ENCODE measurements at places on chromosomes 3 and 15.

DNA sequence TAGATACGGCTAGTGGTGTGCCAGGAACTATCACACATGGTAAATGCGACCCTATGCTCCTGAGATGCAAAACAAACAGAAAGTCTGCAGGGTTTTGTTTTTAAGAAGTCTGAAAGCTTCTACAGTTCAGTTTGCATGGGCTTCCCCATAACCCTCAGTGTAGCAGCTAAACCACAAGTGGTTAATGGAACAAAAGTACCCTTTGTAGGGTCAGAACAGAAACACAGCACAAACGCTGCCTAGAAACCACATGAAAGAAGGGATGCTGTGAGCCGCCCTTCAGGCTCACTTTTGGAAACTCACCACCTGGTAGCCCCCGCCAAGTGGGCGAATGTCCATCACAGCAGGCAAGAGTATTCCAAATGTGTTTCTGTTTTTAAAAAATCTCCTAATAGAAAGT is 46.2 kb downstream of the CTDSPL start:
- no peak for DNase-seq

DNA sequence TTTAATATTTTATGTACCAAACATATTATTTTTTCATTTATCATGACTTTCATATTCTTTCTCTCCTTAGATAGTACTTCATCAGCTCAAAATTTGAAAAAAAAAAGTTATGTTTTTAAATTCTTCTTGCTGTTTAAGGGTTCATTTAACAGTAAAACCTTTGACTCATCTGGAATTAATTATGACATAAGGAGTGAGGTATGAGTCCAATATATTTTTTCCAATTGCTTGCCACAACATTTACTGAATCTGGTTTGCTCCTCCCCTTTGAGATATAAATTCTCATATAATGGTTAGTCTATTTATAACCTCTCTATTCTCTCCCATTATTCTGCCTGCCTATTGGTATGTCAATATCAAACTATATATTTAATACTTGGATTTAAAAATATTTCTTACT is 387.8 kb downstream of the TUSC7 start:
- no peak for DNase-seq

- DNase-seq: peak; percentile 33
Measured at GRCh38 chr3:158659454-158660237, 12.8 kb downstream of the LXN start.

- no peak for DNase-seq
Measured at GRCh38 chr15:101138913-101139880, 112.7 kb downstream of the CHSY1 start.

DNA sequence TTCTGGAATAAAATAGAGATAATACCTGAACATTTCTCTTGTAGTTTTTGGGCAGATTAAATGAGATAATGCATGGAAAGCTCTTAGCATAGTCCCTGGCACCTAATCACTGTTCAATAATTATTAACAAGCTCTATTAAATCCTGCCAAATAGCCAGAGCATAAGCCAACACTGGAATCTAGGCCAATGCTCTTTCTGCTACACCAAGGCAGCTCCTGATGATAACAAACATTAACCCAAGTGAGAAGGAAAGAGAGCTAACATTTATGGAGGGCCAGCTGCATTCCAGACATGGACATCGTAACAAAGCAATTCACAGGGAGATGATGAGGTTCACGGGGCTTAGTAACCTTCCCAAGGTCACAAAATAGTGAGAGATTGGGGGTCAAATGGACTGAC is 23.3 kb downstream of the LARP6 start:
- DNase-seq: no peak

DNA sequence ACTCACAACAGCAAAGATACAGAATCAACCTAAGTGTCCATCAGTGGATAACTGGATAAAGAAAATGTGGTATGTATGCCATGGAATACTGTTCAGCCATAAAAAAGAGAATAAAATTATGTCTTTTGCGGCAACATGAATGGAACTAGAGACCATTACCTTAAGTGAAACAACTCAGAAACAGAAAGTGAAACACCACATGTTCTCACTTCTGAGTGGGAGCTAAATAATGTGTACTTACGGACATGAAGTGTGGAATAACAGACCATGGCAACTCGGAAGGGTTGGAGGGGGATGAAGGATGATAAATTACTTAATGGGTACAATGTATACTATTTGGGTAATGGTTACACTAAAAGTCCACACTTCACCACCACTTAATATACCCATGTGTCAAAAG is 600.6 kb downstream of the MAGI1 start:
- no peak for DNase-seq

DNA sequence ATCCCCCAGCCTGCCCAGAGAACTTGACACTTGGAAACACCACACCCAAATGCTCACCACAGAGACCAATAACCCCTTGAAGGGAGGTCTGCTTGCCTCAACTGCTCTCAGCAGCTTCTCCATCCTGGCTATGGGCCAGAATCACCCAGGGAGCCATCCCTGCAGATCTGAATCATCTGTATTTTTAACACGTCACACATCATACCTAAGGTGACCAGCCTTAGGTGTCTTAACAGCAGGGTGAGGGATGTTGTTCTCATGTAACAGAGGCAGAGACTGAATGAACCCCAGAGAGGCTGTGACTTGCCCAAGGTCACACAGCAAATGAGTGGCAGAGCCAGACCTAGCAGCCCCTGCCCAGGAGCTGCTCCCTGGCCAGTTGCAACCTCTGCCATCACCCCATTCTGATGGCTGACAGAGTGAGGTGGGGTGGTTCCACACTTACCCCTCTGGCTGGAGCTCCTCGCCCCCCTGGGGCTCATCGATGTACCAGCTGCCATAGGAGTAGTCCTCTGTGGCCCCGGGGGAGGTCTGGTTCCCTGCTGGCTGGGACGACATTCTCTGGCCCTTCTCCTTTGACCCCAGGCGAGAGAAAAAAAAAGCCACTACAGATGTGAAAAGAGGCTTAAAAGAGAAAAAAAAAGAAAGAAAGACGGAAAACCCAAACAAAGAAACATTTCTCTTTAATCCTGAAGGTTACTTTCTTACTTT is 722 bp downstream of the STRA6 start:
- no peak for DNase-seq

DNA sequence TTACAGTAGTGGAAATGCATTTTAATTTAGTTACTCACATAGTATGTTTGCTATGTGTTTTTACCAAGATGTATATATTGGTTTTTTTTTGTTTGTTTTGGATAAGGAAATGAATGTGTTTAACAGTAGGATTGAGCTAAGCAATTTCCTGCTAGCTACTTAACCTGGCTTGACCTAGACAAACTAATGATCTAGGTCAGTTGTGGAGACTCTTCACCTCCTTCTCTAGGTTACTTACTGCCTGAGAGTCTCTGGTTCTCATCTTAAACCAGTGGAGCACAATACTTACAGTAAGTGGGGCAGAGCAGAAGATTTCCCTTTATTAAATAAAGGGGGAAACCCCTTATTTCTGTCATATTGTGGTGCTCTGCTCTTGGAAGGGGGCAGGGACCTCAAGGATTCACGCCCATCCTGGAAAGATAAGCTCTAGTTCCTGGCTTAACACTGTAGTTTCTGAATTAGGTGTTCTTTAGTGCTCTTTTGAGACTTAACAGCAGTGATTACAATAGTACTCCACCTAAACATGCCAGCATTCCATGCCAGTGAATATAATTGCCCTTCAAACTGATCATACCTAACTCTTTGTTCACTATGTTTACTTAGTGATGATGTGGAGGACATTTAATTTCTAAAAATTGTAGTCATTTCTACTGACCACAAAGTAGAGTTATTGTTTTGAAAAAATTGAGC is 79.9 kb downstream of the UBP1 start:
- no peak for DNase-seq

DNA sequence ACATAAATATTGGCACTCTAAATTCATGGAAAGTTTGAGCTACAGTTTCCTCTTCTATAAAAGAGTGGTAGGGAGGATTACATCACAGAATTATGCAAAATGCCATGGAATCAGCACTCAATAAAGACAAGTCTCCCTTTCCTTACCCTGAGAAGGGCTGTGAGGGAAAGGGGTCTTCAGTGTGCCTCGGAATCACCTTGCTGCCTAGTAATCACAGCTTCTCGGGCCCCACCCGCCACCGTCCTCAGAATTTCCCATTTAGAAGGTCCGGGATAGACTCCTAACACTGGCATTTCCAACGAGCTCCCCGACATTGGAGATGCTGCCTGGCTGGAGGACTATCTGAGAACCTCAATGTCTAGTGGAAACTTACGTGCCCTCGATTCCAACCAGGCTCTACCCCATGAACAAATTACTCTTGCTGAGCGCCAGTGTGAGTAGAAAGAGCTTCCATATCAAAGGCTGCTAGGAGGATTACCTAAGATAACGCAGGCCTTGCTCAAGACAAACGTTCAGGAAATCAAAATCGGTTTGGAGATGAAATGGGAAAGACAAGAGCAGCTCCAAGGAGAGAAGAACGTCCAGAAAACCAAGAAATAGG is 92.1 kb upstream of the CHD2 start:
- DNase-seq: peak; percentile 13

DNA sequence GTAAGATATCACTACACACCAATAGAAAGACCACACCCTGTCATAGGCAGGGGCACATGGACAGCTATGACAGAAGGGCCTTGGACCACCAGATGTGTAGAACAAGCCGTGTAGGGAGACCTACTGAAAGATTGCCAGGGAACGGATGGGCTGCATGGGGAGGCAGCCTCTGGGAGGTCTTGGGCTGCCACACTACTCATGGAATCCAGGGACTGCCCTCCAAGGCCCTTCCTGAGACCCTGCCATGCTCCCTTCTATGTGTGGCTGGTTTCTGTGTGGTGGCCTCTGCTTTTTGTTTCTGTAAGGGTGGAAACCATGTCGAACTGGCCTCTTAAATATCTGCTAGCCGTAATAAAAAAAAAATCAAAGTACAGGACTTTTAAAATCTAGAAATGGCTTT is 86.9 kb downstream of the OCA2 start:
- no peak for DNase-seq

DNA sequence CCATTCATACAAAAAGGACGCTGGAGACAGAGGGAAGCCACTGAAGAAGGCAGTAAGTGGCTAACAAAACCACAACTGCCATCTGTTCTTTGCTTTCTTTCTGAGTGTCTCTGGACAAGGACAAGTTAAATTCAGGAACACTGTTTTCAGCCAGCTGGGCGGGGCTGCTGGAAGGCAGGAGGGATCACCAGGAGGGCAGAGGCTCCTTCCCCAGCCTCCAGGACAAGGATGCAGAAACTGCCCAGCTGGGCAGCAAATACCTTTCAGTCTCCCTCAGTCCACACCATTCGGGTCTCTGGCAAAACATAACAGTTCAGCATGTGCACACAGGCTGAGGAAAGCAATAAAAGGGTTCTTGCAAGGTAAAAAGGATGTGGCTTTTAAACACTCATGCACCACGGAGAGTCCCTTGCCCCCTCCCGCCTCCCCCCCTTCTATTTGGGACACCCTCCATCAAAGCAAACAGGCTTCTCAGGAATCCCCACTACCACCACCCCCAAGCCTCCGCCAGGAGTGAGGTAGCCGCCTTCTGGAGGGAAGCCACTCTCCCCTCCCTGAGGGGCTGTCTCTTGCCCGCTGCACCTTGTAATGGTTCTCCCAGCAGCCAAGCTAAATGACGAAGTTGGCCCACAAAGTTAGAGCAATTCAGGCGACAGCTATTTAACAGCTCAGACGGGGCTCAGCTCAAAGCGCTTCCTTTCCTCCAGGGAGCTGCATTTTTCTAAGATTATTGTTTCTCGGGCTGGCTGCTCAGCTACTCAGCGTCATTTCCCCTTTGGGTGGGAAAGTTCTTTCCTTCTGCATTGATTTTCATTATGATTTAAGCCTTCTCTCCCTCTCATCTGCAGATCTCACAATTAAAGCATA is 3.8 kb downstream of the HEG1 start:
- peak; percentile 77 for DNase-seq

GRCh38 chr3:124969190-124969589 is 34.6 kb upstream of the MUC13 start:
- DNase-seq: no peak

DNA sequence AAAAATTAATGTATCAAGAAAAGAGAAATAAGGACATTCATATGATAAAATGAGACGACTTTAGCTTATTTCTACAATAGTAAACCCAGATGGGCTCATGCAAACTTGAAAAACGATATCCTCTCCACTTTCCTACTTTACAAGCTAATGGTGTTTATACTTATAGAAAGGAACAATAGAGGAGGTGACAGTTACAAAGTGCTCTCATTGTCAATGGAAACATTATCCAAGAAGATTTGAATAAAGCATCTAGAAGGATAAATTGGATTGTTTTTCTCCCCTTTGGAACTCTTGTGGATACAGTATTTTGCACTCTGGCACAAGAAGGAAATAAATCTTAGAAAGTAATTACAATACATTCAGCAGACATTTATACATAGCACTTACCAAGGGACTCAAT is 20.2 kb upstream of the CCDC66 start:
- DNase-seq: no peak

GRCh38 chr15:87477737-87478686 is 778.5 kb downstream of the NTRK3 start:
- DNase-seq: no peak

GRCh38 chr3:190574473-190574872 is 60.6 kb downstream of the IL1RAP start:
- no peak for DNase-seq

GRCh38 chr15:68042156-68042854 is 11.8 kb upstream of the PIAS1 start:
- DNase-seq: no peak

GRCh38 chr3:51637941-51638471 is 33.0 kb upstream of the TEX264 start:
- peak; percentile 2 for DNase-seq

DNA sequence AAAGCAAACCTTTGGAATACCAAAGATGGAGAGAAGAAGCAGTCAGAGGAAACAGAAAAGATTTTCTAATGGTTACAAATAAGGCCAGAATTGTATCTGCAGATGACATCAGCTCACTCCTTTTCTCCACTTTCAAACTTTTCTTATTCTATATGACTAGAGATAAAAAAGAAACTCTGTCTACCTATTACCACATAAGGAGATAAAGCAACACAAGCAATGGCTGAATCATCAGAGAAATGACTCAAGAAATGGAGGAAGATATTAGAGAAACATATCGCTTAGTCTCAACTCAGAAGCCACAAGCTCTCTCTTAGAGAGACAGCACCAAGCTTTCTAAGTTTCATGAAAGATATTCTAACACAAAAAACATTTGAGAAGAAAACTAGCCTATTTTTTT is 784.0 kb downstream of the ZPLD1 start:
- DNase-seq: no peak

DNA sequence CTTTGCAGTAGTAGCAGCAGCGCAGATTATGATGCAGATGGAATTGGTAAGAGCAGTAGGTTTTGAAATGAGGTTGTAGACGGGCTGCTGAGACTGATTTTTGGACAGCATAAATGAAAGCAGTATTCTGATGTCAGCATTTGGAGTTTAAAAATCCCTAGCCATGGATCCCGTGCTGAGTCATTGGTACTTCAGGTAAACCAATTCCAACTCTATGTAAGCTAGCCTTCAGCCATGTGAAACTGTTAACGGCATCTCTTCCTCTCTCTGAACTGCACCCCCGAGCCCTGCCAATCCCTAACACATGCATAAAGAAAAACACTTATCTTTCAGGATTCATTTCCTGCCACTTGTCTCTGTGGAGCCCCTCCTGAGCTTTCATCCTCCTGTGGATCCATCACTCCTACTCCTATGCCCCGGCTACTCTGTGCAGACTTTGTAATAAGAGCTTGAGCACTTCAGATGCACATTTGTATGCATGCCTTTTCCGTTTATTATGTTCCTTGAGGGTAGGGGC is 119.0 kb downstream of the AKAP13 start:
- no peak for DNase-seq

- no peak for DNase-seq
Measured at GRCh38 chr3:106428565-106428994, 559.8 kb upstream of the CBLB start.

GRCh38 chr3:194176274-194176991 is 40.5 kb downstream of the HES1 start:
- no peak for DNase-seq

GRCh38 chr3:7290077-7290825 is 429.3 kb downstream of the GRM7 start:
- no peak for DNase-seq
